Left cardiac atrium (tissue), 4 donors: ENCODE measurements at places on chromosomes 2 and 18. TPM values are rescaled to one million over a fixed set of nuclear protein-coding genes. Genes with fewer than 3 reads are reported as not detected.

GRCh38 chr18:59674903-59675270 lies 22.3 kb downstream of the CCBE1 start:
- no peak for DNase-seq

DNA sequence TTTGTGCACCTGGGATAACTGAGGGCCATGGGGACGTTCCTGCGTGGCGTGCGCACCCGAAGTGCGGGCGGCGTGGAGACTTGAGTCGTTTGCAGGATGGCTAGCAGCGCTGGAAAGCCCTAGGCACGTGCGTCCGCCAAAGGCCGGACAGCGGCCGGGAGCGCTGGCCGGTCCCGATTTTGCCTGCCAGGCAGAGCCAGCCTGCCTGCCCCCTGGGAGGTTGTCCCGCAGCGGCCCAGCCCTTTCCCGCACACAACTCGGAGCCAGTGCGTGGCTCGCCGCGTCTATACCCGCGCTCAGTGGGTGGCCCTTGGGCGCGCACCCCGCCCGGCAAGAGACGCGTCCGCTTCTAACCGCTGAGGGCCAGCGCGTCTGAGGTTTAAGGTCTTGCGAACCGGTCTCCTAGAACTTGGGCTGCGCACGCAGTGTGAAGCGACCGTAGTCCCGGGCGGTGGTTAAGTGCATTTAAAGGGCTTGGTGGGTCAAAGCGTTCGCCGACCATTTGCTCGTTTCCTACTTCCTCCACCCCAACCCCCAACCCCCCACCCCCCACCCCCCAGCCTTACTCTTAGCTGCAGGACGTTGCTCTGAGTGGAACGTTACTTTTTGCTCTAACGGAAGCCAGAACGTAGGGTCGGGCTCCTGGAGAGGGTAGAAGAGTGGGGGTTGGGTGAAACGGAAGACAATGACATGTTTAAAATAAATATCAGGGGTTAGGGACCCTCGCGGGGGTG lies 627 bp downstream of the CDCA7 start:
- peak; percentile 36 for DNase-seq

GRCh38 chr2:68790600-68790999 lies 56.0 kb downstream of the ARHGAP25 start:
- DNase-seq, result no peak

DNA sequence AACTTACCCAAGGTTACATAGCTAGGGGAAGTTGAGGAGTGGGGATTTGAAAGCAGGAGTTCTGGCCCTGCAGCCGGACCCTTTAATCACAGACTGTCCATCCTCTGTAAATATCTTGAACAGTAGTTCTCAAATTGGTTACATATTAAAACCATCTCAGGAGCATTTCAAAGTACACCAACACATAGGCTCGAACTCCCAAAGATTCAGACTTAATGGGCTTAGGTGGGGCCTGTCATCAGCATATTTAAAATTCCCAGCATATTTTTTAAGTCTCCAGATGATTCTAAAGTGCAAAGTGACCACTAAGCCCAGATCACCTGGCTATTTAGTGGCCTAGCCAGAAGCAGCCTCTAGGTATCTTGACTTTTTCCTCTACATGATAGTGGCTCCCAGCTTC lies 192.2 kb downstream of the ZNF385B start:
- no peak for DNase-seq

Gene RIT2
- not detected for total RNA-seq

DNA sequence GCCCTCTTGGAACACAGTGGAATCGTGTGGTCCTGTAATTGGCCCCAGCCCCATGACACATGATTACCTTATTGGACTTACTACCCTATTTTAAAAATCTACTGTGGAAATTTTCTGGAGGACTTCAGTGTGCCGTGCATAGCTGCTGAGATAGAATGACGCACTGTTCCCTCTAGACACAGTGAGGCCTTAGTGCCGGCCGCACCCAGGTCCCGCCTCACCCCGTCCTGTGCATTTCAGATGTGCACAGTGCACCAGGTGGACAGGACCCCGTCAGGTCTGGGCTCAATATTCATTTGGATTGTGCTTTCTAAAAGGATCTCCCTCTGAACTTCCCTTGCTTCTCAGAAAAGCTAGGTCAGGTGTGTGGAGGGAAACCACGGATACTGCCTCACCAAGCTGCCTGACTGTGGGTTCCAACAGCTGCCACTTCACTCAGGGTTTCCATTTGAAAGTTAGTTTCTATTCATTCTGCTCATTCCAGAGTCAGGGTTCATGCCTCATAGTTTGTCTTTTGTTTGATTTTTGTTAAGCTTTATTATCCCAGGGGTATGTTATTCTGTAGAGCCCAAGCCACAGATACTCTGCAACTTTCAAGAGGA lies 155.8 kb downstream of the PTGR3 start:
- no peak for DNase-seq

GRCh38 chr18:3791238-3791637 lies 341.3 kb downstream of the TGIF1 start:
- no peak for DNase-seq

DNA sequence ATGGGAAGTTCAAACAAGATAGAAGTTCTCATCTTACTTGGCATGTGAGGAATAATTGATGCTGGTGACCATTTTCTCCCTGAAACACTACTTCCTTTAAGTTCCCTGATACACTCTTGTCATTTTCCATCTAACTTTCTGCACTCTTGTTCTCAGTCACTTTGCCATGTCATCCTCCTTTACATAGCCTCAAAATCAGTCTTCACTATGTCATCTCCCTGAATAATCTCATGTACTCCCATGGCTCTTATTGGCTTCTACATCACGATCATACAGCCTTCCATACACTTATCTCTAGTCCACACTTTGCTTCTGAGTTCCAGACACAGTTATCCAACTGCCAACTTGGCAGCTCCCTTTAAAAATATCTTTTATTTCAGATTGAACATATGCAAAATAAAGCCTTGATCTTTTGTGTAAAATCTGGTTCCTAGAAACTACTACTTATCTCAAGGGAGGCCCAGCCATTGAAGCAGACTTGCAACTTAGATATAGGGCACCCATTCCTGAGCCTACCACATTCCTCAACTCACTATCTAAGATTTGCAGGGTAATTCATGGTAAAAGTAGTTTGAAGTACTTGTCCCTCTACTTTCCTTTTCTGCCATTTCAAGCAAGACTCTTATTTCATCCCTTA lies 1070.2 kb upstream of the NXPH2 start:
- DNase-seq, result no peak

Gene GPD2
- total RNA-seq, result 19.8 TPM

DNA sequence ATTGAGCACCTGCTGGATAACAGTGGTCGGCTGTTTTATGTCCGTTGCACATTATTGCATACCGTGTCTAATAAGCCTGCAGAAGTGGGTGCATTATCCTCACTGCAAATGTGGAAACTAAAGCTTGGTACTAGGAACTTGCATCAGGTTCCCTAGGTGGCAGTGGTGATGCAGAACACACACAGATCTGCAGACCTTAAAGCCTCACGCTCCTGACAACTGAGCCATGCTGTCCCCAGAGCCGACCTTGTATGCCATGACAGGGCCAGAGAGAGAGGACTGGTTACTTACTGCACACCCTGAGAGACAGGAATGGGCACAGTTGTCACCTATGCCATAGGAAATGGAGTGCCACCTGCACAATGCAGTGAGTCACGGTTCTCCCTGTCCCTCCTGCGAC lies 151.8 kb downstream of the SH3RF3 start:
- DNase-seq, result no peak

DNA sequence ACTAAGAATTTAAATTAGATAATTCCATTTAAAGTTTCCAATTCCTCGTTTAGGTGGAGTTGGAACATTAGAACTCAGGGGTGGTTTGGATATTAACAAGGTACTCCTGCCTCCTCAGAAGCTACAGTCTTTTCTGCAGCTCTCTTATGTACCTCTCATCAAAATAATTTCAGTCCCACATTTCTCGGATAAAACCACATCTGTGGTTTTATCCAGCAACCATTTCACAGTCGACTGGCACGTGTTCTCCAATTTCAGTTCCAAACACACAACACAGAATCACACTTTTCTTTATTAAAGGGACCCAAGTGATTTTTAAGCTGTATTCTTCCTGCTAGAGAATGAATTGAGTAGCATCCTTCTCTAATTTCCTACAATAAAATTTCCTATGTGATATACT lies 22.7 kb upstream of the NFU1 start:
- no peak for DNase-seq

- no peak for DNase-seq
Measured at GRCh38 chr2:239651859-239652258, 251.0 kb upstream of the HDAC4 start.

DNA sequence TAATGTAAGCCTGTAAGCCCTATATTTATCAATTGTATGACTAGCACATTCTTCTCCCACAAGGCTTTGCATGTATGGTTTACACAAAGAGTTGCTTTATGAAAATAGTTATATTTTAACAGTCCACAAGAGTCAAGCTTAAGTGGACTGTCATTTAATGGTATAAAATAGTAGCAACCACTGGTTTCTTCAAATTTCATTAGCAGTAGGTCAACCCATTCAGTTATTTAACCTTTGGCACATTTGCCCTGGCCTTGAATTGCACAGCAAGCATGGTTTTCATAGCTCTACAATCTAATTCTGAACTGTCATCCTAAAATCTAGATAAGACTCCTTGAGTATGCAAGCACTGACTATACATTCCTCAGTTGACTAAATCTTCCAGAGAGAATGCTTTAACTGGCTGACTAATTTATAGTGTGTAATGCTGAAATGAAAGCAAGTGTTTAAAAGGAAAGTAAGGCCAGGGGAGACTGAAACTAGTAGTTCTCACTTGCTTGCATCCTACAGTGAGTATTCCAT lies 1.8 kb downstream of the DPP4 start:
- no peak for DNase-seq

Gene SLC14A1
- total RNA-seq, result 11.2 TPM

Gene DNAJC5G
- 0.41 TPM for total RNA-seq

Gene LINC00305
- total RNA-seq, result not detected

DNA sequence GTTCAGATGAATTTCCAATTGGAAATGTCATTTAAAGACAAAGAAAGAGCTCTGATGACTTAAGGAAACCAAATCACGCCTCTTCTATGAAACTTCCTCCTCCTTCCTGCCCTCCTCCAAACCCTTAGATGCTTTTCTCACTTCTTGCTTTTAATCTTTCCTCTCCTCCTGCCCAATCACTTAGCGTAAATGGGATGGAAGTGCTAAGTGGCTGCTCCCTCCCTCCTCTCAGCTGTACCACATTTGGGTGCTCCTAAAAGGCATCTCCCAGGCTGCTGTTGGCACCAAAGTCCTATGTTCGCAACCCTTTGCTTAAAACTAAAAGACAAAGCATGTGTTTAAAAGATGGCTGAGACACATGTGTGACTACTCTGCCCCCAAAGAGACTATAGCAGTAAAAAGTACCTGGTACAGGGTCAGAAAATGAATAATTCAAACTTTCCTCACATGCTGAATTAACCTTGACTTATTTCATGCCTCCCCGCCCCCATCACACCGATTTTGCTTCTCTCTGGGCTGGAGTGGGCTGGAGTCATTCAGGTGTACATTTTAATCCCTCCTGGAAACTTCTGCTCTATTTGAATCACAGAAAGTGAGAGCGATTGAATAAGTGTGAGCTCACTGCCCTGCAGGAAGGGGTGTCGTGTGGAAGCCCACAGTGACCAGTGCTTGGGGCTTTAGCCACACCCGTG lies 59.2 kb upstream of the KLF7 start:
- no peak for DNase-seq

- DNase-seq, result no peak
Measured at GRCh38 chr2:66084948-66085590, 349.9 kb upstream of the MEIS1 start.

DNA sequence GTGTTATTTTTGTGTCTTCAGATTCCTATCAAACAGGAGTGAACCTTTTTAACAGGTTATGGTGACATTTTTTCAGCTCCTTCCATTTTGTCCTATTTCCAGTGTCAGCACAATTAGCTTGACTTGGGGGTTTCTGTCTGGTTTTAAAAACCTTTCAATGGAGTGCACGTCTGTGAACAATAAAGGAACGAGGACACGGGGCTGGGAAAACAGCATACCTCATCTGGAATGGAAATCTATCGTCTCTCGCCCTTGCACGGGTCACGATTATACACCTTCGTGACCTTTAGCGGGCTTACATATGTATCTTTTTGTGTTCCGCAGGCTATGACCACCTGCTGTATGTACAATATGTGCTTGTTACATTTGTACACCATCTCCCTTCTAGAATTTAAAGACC lies 2.3 kb upstream of the ZNF532 start:
- DNase-seq, result no peak

Gene ATP8B1
- 14.9 TPM for total RNA-seq

Gene AQP12A
- not detected for total RNA-seq

- DNase-seq, result no peak
Measured at GRCh38 chr2:232880764-232881351, 10.8 kb downstream of the SNORC start.

GRCh38 chr18:48569139-48569914 lies 30.5 kb downstream of the CTIF start:
- DNase-seq, result no peak

GRCh38 chr2:74373985-74374384 lies 6.1 kb downstream of the DCTN1 start:
- DNase-seq, result no peak

DNA sequence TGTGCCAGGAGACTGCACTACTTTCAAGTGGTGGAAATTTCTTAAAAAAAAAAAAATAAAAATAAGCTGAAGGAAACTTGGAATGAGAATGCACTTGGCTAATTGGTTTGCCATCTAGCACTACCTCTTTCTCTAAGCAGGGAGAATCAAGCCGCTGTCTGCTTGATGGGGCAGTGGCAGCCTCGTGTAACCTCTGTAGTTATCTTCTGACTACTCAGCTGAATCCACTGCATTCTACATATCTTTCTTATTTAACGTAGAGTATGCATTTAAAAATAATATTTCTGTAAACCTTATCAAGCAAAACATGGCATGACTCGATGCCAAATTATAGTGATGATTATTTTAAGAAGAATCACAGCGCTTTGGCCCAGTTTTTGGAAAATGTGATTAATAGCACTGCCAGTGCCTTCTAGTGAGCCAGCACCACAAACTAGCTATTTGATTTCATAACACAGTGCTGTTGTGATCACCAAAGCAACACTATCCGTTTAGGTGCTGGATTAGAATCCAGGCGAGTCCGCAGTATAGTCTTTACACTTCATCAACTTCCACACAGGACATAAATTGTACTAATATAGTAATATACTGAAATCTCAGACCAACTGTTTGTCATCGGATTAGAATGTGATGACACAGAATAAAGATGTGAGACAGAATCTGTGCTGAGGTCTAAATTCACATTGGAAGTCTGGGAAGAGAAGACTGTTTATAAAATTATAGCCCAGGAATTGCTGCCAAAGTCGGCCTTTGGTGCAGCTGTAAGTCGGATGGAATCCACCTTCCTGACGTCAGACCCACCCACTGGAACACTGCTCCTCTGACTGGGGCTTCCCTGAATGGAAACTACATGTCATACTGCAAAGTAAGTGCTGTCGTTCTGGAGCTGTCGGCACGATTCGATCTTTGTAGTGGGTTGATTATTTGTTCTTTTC lies 136.5 kb upstream of the ETAA1 start:
- DNase-seq, result peak; percentile 68

- no peak for DNase-seq
Measured at GRCh38 chr2:223324402-223324801, 272.4 kb downstream of the KCNE4 start.
